Endodermal cell (in vitro differentiated cells): ENCODE measurements at places on chromosomes 6 and 20. TPM values are rescaled to one million over a fixed set of nuclear protein-coding genes. Genes with fewer than 3 reads are reported as not detected.

The GGTLC1 gene
- not detected in 3 replicates for total RNA-seq

The TINAG gene
- total RNA-seq, result not detected in 2 replicates

DNA sequence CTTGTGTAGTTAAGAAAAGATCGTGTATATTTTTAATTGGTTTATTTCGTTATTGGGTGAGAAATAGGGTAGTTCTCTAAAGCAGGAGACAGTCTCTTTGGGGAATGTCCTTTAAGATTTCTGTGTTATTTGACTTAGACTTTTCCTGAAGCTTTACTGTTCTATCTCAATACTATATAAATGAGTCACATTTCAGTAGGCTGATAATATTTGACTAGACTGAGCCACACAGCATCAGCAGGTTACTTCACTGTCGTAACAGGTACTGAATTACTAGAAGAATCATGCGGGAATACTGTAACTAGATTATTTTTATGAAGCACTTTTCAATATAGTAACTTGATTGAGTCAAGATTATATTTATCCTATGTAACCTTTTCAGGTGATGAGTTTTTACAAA, 1.4 kb downstream of the SMAP1 start:
- peak overlapping the region; percentile 92 for H3K4me3 ChIP-seq
- peaks cover 13% of the 10 kb centered on the region for H3K4me1 ChIP-seq
- no peak for DNase-seq
- no peaks in the 10 kb centered on the region for H3K27me3 ChIP-seq
- peaks cover 5% of the 10 kb centered on the region for H3K36me3 ChIP-seq
- no peak overlapping the region for H3K27ac ChIP-seq

DNA sequence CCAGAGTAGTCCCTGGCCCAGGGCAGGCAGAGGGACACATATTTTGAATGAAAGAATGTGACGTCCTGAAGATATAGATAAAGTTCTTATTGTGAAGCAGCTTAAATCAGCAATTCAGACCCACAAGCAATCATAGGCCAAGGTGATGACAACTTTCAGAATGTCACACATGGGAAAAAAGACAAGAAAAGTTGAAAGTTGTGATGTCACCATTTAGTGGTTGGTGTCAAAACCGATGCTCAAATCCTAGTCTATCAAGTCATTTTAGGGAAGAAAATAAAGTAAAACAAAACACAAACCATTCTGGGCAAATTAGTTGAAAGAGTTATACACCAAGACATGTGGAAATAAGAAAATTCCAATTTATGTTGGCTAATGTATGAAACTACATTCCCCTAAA, 710.8 kb downstream of the DOK5 start:
- no peaks in the 10 kb centered on the region for H3K4me1 ChIP-seq
- H3K36me3 ChIP-seq, result no peaks in the 10 kb centered on the region
- no peak overlapping the region for H3K27ac ChIP-seq
- DNase-seq, result no peak
- H3K27me3 ChIP-seq, result no peaks in the 10 kb centered on the region
- no peak overlapping the region for H3K4me3 ChIP-seq

DNA sequence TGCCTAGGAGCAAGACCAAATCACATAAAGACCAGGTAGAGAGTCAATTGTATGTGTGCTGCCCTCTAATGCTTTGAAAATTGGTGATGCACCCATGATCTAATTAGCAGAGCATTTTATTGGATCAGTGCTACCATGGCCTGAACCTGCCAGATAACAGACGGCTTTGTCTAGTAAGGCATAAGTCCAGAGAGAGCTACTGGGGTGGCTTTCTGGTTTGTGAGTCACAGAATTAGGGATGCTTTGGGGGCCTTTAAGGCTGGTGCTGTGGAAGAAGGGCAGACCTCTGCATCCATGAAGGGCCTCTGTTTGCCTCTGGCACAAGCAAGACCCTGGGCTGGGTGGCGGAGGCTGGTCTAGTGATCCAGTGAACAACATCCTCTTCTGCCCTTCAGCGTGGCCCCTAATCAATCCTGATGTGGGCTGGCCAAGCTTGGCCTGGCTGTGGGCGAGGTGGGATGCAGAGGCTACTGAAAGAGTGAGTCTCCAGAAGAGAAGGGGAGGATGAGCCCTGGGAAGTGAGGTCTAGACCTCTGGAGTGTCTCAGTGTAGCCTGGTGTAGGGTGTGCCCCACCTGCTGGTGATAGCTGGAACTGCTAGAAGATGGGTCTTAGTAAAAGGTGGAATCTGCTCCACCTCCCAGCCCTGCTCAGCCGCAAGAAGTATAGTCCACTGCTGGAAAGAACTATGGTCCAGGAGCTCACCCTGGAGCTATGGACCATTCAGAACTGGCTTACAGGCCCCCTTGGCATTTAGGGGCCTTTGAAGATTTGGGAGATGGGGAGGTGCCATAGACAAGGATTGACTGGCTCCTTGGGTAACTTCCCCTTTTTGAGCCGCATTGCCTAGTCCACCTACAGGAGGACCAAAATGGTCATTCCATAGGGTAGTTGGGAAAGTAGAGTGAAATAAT, 36.7 kb upstream of the AAR2 start:
- H3K36me3 ChIP-seq, result no peaks in the 10 kb centered on the region
- H3K4me1 ChIP-seq, result no peaks in the 10 kb centered on the region
- H3K27me3 ChIP-seq, result no peaks in the 10 kb centered on the region
- no peak overlapping the region for H3K27ac ChIP-seq
- peak; percentile 96 for DNase-seq
- no peak overlapping the region for H3K4me3 ChIP-seq

The B3GALT4 gene
- 5.5 to 7.2 TPM (median 7.0 TPM) in 3 replicates for total RNA-seq

- no peaks in the 10 kb centered on the region for H3K27me3 ChIP-seq
- no peak overlapping the region for H3K4me3 ChIP-seq
- DNase-seq, result no peak
- H3K36me3 ChIP-seq, result peaks cover 11% of the 10 kb centered on the region
- no peak overlapping the region for H3K27ac ChIP-seq
Observed at GRCh38 chr6:116218172-116218633, 35.7 kb downstream of the TSPYL4 start.

GRCh38 chr6:151100326-151100725, 139.4 kb upstream of the AKAP12 start:
- no peak overlapping the region for H3K4me3 ChIP-seq
- H3K36me3 ChIP-seq, result peaks cover 41% of the 10 kb centered on the region
- DNase-seq, result no peak
